Activated CD4-positive, CD25-positive, alpha-beta regulatory T cell treated with anti-CD3 and anti-CD28 coated beads, Interleukin-2, amount 50 U/mL, for 16 hours (primary cell): ENCODE measurements at places on chromosomes 1 and 21.

DNA sequence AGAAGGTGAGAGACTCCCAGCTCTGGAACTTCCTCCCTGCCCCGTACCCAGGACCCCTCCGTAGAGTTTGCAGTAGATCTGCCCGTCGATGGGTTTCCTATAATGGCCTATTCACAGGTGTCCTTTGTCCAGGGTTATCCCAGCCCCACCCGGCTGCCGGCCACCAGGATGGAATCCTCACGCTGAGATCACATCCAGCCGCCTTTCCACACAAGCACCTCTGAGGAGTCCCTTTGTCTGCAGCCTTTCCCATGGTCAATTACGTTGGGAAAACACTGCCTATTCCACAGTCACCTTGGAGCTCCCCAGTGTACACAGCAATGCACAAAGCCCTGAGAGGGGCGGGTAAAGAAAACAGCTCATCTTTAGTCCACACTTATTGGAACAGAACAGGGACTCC lies 190.0 kb upstream of the EDN2 start:
- no peak for DNase-seq

DNA sequence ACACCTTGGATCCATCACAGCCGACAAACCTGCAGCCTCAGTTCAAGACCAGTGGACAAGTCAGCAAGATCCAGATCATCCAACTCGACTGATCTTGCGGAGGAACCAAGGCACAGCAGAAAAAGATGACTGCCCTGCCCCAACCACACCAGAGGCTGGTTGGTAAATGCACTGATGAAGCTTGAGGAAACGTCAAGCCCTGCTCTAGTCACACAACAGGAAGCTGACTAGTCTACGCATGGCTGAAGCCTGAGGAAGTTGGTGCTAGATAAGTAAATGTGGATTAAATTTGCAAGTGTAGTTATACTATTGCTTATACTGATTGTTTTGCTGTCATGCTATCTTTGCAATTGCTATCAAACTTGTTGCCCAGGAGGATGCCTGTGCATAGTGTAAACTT lies 89.0 kb downstream of the LIPI start:
- DNase-seq: no peak

- no peak for DNase-seq
Measured at GRCh38 chr21:43342301-43342881, 84.5 kb downstream of the SIK1 start.

- DNase-seq: no peak
Measured at GRCh38 chr1:218299416-218299815, 14.3 kb downstream of the RRP15 start.

DNA sequence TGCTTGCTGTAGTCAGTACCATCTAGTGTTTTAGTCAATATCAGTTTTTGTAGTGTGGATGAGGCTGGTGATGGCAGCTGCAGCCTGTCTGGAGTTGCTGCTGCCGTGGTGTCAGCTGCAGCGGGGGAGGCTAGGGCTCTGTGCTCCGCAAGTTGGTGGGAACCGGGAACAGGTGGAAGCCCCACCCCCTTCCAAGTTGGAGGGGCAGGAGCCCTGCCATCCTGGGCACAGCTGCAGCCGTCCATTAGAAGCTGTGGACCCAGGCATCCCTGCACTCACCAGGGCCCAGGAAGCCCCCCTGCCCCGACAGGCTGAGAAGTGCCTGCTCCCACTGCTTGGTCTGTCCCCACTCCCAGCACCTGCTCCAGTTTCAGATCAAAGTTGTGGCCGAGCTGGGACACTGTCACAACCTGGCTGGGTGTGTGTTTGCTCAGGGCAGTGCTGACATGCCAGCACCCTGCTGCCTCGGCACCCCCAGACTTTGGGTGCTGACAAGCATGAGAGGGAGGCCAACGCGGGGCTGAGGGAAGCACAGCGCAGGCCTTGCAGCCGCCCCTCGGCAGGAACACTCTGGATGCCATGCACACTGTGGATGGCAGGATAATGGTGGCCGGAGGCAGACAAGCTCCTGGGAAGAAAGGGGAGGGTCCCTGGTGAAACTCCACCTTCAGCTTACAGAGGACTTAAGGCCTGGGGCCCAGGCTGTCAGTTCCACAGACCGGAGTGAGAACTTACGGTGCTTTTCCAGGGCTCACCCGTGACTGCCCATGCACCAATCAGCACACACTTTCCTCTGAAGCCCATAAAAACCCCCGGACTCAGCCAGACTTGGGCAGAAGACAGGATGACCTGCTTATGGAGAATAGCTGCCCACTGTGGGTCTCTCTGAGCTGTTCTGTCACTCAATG lies 86.9 kb downstream of the ADARB1 start:
- no peak for DNase-seq

DNA sequence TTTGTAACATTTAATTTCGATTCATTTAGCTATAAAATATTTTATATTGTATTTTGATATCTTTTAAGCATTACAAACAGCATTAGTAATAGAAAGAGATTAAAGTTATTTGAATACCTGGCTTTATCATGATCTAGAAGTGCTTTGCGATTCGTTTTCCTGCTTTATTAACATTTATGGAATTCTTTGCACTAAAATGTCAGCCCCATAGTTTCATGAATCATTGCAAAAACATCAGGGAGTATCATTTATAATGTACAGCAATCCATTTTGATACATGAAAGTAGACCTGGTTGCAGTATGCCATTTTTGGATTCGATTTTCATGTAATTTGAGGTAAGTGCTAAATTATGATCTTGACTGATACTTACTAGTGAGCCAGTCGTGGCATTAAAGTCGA lies 108.0 kb upstream of the DPYD start:
- no peak for DNase-seq

DNA sequence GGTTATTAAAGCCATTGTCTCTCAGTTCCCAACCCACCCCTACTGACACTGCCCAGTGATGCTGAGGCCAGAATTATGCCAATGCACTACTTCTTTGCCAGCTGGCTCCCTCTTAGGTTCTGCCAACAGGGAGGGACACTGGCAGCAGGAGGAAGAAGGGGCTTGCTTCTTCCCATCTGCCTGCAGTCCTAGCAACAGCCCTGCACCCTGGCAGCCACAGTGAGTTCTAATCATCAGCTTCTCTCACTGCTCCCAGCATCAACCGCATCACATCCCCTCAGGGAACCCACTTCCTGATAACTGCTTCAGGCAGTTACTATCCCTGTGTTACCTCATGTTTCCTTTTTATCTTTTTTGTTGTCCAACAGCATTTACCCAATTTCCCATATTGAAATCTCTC lies 86.2 kb downstream of the UBR4 start:
- DNase-seq: no peak

GRCh38 chr1:70536708-70537366 lies 125.8 kb downstream of the CTH start:
- no peak for DNase-seq

GRCh38 chr1:31541194-31541593 lies 35.1 kb upstream of the TINAGL1 start:
- DNase-seq: no peak

DNA sequence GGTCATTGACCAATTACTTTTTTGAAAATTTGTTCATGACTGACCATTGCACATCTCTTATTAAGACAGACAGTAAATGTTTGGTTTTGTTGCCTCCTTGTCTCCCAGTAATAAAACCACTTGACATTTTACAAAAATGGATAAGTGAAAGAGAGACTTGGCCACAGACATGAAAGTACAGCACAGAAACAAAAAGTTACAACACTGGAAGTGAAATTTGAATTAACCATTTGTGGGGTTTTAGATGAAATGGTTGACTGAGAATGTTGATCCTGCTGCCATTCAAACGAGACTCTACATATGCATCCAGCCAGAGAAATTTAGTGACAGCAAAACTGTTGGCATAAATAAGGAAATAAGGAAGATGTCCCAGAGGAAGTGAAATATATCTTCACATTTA lies 79.3 kb upstream of the B3GALT2 start:
- DNase-seq: no peak

DNA sequence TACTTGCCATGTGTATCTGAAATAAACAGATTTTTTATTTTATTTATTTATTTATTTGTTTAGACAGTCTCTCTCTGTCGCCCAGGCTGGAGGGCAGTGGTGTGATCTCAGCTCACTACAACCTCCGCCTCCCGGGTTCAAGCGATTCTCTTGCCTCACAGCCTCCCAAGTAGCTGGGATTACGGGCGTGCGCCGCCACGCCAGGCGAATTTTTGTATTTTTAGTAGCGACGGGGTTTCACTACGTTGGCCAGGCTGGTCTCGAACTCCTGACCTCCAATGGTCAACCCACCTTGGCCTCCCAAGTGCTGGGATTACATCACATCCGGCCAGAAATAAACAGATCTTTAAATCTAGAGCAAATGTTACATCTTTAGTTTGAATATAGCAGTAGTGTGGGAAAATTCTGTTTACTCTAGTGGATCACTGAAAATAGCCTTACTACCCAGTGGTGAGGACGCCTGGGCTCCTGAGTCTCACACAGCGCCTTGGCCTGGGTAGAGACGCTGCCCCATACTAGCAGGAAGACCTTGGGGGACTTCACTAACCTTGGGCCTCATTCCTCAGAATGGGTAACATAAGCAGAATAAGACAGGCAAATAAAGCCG lies 709 bp downstream of the GART start:
- no peak for DNase-seq

DNA sequence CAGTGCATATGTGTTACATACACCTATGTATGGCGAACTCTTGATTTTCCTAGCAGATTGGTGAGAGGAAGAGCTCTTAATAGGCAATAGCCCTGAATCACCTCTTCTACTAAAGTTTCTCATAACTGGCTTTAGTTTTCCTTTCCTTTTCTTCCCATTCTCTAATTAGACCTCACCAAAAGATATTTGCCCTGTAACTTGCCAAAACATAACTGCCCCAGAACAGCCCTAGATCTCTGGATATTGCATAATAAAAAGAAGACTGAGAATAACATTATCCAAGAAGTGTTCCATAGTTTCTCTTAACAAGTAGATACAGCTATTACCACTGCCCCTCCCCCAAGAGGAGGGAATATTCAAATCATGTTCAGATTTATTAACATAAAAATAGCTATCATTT lies 16.3 kb downstream of the SGIP1 start:
- no peak for DNase-seq

DNA sequence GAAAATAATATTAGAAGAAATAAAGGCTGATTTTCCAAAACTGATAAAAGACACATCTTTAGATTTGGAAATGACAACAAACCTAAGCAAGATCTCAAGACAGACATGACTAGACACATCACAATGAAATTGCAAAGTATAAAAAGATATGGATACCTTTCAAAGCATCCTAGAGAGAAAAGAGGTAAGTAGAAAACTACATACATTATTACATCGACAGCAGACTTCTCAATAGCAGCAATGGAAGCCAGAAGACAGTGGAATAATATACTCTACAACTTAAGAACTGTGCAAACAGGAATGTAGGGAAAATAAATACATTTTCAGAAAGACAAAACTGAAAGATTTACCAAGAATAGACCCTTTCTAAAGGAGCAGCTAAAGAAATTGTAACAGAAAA lies 50.2 kb downstream of the DENND1B start:
- no peak for DNase-seq

DNA sequence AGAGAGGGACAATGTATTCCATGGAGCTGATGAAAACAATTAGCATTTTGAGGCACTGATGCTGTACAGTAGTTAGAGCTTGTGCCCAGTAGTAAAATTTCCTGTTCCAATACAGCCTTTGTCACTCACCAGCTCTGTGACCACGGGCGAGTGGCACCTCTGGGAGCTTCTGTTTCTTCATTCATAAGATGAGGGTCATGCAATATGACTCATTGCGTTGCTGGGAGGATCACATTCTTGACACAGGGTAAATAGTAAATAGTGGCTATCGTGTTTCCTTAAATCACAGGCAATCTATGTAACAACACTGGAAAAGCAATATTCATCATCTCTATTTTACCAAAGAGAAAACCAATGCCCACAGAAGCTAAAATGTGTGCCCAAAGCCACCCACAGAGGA lies 4.5 kb upstream of the LRRC52 start:
- DNase-seq: no peak

- DNase-seq: no peak
Measured at GRCh38 chr1:214439352-214440119, 111.9 kb downstream of the PTPN14 start.

- no peak for DNase-seq
Measured at GRCh38 chr1:193216920-193217319, 30.5 kb upstream of the B3GALT2 start.

- DNase-seq: no peak
Measured at GRCh38 chr1:26536081-26536480, 6.5 kb downstream of the RPS6KA1 start.

DNA sequence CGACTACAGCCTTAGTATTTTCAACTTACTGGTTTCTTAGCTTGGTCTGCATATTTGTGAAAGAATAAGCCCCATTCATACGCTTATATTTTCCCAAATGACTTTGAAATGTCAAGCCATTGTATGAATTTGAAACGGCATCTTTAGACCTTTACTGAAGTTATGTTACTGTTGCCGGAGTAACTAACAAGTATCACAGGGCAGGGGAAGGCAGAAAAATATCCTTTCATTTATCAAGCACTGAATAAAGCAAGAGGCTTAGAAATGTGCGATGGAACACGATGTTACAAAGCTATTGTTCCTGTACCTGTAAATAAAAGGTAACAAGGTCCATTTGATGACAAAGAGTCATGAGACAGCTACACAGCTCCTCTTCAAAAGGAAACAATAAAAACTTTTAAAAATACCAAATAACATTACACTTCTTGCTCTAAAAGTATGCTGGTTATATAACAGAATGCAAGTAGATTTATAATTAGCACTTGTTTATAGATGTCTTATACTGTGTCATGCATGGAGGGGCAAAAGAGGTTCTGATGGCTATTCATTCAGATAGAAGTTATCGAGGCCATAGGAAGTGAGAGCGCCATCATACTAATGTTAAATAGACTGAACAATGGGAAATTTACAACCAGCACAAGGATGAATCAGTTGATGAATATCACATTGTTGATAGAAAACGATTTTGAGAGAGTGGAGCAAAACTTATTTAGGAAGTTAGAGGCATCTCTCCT lies 322.6 kb downstream of the RGS7 start:
- no peak for DNase-seq

DNA sequence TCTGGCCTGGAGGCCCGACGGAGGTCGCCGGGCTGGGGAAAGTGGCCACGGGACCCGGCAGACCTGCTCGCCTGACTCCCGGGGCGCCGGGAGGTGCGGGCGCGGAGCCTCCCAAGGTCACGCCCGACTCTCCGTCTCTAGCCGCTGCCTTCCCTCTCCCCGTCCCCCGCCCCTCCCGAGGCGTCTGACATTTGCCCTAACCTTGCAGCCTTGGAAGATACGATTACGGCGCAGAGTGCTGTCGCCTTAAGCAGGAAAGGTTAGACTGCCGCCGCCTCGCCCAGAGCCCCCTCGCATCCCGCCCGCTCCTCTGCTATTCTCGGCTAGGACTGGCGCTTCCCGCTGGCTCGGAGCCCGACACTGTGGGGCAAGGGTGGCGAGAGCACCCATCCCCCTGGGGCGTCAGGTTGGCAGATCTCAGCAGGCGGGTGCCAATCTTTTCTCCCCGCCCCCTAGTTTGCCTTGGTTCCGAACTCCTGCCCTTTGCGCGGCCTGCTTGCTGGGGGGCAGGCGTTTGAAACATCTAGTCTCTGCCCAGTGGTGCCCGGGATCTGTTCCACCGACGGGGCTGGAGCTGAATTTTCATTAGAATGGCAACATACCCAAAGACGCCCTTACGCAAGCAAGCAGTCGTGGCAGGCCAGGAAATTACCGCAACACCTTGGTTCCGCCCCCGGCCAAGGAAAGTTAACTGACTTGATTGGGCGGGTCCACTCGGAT lies 835 bp downstream of the PGM1 start:
- peak; percentile 43 for DNase-seq
